Liver (tissue), 10 donors: ENCODE measurements at places on chromosomes 2 and 18. TPM values are rescaled to one million over a fixed set of nuclear protein-coding genes. Genes with fewer than 3 reads are reported as not detected.

DNA sequence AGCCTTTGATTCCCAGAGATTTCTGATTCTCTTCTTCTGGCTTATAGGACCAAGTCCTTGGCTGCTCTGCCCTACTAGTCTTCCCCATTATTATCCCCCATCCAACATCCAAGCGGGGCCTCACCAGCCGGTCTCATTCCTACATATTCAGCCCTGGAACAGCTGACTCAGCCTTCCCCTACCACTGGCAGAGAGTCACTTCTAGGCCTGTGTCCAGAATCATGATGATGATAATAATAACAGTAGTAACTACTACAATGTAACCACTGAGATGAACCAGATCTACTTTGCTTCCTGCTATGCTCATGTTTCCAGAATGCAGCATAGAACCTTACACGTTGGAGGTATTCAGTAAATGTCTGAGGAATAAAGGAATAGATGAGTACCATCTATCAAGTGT, 295.2 kb downstream of the SRBD1 start:
- no peak for DNase-seq

- no peak for DNase-seq
Observed at GRCh38 chr18:26471826-26472225, 76.5 kb downstream of the KCTD1 start.

- no peak for DNase-seq
Observed at GRCh38 chr2:194004590-194005206, 1652.3 kb upstream of the SLC39A10 start.

DNA sequence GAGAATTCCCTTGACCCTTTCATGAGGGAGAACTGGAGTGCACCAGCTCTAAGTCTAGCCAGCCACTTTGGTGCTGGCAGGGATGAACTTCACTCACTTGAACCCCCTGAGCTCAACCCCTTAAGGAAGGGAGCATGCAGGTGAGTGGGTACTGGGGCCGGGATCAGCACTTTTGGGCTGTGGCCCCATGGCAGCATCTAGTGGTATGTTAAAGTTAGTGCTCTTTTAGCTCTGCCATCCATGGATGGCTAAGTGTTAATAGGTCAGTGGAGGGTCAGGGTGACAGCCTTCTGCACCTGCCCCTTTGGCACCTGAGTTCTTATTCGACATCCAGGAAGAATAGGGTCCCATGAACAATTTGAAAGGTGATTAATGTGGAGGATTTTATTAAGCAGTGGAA, 689.0 kb upstream of the FSHR start:
- no peak for DNase-seq

- no peak for DNase-seq
Observed at GRCh38 chr2:119068154-119068725, 90.3 kb downstream of the C1QL2 start.

GRCh38 chr2:134758633-134759032, 39.8 kb upstream of the TMEM163 start:
- no peak for DNase-seq

DNA sequence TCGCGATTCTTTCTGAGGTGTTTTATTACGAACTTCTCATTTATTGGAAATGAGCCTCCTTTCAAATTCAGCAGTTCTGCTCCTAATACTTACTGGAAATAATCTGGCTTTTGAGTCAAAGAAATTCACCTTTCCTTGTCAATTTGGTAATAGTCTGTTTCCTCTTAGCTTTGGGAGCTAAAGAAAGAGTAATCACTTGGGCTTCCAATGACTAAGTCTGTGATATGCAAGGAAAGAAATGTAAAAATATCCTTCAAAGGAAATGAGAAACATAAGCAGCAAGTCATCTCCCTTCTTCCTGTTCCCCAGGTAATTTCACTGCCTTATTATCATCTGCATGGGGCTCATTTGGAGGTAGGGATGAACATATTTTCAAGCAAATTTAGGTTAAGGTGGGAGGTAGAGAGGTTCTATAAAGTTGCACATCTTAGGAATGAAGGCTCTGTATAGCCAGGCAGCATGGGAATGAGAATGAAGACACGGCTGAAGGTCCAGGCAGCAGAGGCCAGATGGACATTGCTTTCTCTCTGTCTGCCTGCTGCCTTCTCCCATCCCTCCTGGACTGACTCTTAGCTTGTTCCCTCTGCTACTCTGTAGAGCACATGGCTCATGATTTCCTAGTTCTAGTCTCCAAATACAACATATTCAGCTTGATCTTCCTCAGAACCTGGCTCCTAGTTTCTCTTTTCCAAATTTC, 1.0 kb downstream of the SPP2 start:
- DNase-seq, result no peak

DNA sequence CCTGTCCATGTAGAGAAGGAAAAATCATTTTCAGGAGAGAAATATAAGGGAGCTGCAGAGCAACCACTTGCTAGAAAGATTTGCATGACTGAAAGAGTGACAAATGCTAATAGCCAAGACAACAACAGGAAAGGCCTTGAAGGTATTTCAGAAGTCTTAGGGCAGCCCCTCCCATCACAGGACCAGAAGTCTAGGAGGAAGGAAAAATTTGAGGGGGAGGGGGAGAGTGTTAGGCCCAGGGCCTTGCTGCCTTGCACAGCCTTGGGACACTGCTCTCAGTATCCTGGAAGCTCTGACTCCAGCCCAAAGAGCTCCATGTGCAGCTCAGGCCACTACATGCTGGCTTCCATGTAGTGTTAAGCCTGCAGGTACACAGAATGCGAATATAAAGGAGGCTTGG, 266.9 kb downstream of the GLI2 start:
- DNase-seq, result no peak

The ASXL3 gene
- total RNA-seq, result 1.3 TPM

The BCL11A gene
- total RNA-seq, result 0.50 TPM
